ENCODE measurements at places on chromosomes 1 and 21.

DNA sequence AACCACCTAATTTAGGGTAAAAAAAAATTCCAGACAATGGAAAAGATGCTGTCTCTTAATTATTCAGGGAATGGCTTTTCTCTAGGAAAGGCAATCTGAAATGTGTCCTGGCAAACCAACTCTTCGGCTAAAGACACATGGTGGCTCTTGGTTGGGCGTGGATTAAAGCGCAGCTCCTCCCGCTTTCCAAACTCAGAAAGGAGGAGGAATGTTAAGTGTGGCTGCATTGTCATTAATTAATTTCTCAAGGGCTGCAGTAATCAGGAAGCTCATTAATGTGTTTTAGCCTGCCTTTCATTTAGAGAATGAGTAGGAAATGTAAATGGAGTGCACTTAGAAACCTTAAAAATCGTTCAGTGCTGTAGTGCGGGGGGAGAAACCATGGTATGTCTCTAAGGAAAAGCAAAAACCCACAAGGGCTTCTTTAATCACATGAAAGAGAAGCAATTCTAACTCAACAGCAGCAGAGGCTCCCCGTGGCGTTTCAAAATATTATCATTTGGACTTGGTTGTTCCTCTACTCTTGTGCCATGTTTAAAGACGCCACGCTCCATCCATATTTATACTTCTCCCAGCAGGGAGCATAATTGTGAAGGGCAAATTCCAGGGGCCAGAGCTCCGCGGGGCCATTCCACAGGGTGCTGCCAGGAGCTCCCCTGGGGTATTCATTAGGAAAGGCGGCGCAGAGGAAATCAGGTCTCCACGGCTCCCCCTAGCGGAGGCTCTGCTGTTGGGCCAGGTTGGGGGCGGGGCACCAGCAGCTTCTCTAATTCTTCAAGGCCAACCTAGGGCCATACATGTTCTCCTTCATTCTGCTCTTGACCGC, 91.9 kb upstream of the SSX2IP start:
- DNase-seq: peak; percentile 80

DNA sequence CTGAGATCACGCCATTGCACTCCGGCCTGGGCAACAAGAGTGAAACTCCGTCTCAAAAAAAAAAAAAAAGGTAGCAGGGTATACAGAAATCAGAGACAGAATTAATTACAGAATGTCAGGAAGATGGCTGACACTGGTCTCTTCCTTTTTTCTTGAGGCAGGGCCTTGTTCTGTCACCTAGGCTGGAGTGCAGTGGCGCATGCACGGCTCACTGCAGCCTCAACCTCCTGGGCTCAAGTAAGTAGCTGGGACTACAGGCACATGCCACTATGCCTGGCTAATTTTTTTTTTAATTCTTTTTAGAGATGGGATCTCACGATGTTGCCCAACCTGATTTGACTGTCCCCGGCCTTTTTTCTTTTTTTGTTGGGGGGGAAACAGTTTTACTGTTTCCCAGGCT, 16.4 kb downstream of the RNU5D-1 start:
- DNase-seq: no peak

- no peak for DNase-seq
Observed at GRCh38 chr1:220734571-220735326, 13.4 kb upstream of the MTARC2 start.

DNA sequence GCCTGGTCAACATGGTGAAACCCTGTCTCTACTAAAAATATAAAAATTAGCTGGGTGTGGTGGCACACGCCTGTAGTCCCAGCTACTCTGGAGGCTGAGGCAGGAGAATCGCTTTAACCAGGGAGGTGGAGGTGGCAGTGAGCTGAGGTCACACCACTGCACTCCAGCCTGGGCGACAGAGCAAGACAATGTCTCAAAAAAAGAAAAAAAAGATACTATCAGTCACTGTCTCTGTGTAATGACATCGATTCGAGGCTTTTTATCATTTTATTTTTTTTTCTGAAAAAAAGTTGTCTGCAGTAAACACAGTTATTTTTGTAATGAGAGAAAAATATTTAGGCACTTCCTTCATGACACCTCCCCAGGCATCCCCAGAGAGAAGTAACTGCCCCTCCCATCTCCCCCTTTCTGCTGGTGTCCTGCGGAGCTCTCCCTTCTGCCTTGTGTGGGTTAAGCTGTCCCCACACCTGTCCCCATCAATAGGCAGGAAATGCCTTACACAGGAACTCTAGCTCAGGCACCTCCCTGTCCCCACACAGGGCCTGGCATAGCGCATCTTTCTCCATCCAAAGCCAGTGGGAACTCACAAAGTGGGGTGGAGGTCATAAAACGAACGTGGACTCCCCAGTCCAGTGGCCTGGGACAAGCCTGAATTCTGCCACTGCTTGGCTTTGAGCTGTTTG, 132.0 kb downstream of the SYF2 start:
- DNase-seq: no peak

DNA sequence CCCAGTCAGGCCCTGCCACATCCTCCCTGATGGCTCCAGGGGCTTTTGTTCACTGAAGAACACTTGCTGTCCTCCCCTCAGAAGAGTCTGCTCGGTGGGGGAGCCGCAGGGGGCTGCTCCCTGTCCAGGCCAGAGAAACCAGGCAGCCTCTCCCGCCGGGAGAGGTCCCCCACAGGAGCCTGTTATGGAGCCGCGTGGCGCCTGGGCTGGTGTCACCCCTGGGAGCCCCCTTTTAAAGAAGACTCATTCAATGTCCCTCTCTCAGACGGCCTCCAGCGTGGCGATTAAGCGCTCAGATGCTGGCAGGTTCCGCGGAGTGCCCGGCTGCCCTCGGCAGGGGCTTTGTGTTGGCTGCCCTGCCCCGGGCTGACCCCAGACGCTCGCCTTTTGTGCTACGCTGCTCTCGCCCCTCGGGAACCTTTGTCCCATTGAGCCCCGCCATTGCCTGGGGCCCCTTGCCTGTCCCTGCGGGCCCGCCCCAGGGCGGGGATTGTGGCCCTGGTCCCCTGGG, 43.1 kb downstream of the SKI start:
- DNase-seq: no peak

Measured in T-helper 9 cell (primary cell).